ENCODE measurements at places on chromosomes 11 and 22. TPM values are rescaled to one million over a fixed set of nuclear protein-coding genes. Genes with fewer than 3 reads are reported as not detected.

The PACS1 gene
- 86.9 TPM for total RNA-seq

The FAM118A gene
- 18.3 TPM for total RNA-seq

The TESMIN gene
- total RNA-seq = 1.7 TPM

The ASCL2 gene
- total RNA-seq = not detected

- no peak for DNase-seq
These were observed at the start of gene SPI1 for GRCh38 chr11:47378010-47378835. Gene SPI1, minus strand, starts transcription at chr11:47378547. Its CDS starts 194 bp downstream, at chr11:47378353.

DNA sequence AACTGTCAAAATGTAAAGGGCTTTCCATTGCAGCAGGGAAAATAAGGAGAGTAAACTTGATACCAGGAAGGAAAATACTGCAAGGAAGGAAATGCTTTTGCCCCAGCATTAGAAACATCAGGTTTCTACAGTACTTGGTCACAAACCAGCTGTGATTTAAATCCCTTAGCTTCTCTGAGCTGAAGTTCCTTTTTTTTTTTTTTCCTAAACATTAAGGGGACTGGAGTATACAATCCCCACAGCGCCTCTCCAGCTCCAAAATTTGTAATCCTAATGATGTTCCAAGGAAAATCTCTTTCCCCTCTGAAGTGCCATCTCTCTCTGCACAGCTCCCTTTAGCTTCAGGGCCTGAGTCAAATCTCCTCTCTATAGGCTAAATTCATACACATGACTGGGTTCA is 220.5 kb upstream of the PITPNB start:
- DNase-seq = no peak

- peak; percentile 53 for DNase-seq
These were observed 25.5 kb upstream of the GRK2 start for GRCh38 chr11:67240576-67241389.

DNA sequence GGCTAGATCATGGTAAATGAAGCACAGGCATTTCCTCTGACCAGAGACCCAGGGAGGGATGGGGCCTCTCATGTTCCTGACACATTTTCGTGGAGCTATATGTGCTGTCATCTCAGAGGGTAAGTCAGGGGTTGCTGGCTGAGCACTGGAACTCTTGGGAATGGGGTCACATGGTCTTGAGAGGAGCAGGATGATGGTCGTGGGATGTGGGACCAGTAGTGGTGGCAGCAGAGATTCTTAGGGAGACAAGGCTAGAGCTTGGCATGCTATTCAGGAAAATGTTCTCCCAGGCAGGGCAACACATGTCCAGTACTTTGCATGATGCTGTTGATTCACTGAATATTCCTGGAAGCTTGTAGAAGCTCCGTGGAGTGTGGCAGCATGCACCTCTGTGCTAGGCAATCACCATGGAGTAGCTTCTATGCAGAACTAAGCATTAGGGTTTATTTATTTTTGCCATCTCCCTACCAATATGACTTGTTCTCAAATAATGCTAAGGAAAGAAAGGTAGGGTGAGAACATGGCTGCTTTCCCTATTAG is 31.4 kb upstream of the TTC12 start:
- no peak for DNase-seq
